ENCODE measurements at places on chromosomes 7 and 10. TPM values are rescaled to one million over a fixed set of nuclear protein-coding genes. Genes with fewer than 3 reads are reported as not detected.

GRCh38 chr7:40808378-40808942, 673.7 kb downstream of the SUGCT start:
- no peak for DNase-seq

DNA sequence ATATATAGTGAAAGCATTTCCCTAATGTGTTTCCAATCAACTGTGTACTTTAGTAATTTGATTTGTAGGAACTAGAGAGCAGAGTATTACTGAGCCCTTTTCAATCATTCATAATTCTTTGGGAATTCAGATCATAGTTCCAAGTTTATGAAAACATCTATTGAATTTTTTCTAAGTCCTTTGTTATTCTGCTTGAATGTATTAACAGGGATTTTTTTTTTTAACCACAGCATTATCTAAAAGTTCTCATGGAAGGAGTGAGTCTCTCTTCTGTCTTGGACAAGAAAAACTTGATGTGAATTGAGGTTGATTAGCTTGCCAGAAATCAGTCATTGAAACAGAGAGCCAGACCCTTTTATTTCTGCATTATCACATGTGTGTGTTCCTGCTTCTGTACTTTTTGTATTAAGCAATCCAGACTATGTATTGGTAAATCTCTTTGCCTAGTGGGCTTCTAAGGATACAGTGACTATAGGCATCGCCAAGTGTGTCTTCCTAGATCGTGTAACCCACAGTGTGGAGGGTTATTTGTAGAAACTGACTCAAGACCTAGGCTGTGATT, 59.9 kb downstream of the BMPER start:
- DNase-seq = no peak

DNA sequence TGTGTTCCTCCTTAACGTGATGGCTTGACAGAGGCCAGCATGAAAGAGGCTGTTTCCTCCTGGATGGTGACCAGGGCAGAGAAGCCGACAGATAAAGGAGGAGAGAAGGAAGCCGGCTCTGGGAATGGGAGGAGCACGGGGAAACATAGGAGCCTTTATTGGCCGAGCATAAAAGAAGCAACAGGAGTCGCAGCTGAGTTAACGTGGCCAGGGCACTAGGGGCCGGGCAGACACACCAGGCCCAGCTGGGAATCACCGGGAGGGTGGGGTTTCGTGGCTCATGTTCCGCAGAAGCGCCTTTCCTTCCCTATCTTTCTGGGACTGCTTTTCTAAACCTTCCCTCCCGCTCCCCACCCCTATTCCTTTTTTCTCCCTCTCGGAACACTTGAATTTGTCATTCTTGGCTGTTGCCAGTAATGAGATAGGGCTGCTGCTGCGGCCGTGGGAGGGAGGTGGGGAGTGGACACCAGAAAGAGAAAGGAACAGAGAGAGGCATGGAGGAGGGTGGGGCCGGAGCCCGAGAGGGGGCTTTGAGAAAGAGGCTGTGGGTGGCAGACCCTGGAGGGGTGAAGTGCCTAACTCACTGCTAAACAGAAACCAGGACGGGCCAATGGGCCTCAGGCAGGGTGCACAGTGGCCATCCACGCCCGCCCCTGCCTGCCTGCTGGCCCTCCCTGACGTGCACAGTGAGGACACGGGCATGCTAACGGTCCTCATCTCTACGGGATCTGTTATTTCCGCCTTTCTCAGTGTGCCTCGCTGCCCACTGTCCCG, 65.2 kb downstream of the COL13A1 start:
- DNase-seq = no peak

Gene LRRD1
- not detected for total RNA-seq

DNA sequence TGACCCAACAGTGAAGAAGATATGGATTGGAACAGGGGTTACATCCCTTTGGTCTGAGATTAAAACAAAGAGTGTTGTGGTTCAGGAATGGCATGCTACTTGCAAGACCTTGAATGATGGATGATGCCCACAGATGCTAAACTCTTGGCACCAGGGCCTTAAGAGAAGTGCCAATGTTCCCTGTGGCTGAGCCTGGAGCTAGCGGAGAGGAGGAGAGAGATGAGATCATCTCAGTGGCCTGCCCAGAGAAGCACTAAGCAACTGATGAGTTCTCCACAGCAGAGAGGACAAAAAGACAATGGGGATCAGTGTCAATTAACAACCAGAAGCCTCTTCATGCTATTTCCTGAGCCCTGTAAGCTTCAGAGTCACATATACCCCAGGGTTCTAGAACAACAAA, 97.8 kb downstream of the ELAPOR2 start:
- DNase-seq = no peak

Gene MUC12
- total RNA-seq = 0.41 TPM

DNA sequence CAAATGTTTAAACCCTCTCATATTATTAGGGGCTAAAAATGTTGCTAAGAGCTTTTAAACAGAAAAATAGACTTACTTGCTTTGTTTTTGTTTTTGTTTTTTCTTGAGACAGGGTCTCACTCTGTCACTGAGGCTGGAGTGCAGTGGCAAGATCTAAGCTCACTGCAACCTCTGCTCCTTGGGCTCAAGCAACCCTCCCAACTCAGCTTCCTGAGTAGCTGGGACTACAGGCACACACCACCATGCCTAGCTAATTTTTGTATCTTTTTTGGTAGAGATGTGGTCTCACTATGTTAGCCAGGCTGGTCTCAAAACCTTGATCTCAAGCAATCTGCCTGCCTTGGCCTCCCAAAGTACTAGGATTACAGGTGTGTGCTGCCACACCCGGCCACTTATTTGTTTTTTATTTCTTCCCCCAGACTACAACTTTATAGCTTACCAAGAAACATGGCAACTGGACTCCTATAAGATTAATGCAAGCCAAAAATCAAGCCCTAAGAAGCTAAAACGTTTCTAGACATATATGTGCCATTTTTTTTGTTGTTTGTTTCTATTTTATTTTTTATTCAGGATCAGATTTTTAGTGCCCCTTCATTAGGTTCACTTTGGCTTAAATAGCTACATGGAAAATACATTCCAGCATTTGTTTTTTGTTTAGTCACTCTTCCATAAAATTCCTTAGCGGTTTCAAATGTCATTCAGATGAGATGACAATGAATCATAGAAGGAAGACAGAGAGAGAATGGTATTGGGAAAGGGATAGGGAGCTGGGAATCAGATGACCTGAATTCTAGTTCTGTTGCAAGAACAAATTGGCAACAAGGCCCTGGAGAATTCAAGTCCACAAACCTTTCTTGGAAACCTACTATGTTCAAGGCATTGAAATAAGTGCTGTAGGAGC, 163.4 kb upstream of the MKLN1 start:
- no peak for DNase-seq

Gene C10orf105
- total RNA-seq = 0.45 TPM

Gene CTNNA3
- 0.39 TPM for total RNA-seq

DNA sequence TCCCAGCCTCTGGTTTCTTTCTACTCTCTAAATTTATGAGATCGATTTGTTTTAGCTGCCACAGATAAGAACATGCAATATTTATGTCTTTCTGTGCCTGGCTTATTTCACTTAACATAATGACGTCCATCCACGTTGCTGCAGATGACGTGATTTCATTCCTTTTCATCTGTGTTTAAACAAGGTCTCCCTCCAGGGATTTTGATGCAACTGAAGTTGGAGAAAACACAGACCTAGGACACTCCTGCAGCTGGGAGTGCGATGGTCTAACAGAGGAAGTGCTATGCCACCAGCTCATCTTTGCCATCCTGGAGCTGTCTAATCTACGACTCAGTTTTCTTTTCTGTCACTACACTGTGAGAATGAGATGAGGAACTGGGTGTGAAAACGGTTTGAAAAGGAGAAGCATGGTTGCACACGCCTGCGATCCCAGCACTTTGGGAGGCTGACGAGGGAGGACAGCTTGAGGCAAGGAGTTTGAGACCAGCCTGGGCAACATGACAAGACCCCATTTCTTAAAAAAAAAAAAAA, 1.5 kb upstream of the KCTD7 start:
- no peak for DNase-seq

Gene ZNF783
- total RNA-seq = 7.6 TPM

DNA sequence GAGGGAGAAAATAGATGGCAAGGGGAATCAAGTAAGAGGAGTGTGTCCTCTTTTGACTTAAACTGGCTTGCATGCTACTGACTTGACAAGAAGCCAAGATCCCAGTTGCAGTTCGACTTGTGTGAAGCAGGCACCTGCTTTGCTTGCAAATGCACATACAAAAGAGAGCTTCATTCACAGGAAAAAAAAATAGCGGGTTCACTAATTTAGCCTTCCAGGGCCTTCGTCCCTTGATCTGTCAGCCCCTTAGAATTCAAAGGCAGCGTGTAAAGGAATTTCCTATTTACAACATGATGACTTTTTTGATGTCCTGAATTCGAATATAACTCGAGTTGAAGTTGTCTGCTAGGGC, 192.1 kb downstream of the CELF2 start:
- no peak for DNase-seq

Gene OR2A12
- not detected for total RNA-seq

- DNase-seq = no peak
These were observed 328.4 kb upstream of the AOAH start for GRCh38 chr7:37052705-37053104.

DNA sequence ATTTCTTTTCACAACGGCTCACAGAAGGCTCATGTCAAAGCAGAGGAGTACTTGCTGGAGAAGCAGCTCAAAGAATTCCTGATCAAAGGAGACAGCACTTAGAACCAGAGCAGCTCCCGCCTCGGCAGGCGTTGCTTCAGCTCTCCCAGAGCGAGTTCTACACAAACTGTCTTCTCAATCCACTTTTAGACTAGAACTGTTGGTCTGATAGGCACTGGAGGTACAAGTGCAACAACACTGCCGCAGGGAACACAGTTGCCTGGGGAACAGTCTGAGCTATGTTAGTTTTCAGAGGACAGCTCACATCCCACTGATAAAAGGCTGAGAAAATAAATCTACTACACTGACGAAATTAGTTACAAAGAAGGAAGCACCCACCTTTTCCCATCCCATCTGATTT, 35.4 kb downstream of the CYTH3 start:
- no peak for DNase-seq

GRCh38 chr7:144255471-144255897, 9.1 kb downstream of the OR2A7 start:
- DNase-seq = no peak

- DNase-seq = no peak
These were observed 77.2 kb downstream of the KIAA1549 start for GRCh38 chr7:138903859-138904435.

DNA sequence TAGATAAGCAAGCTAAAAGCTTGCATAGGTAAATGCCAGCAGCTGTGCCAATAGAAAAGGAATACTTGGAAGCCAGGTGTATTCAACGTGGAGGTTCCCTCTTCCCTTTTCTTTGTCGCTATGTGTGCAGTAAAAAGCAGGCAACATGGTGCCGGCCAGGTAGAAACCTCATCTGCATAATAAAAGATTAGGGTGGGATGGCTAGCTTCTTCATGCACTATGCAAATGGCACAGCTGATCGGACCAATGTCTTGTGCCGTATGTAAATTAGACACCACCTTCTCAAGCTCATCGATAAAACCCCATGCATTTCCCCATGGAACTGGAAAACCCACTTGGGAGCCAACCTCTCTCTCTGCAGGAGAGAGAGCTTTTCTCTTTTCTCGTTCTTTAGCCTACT, 150.9 kb upstream of the FOXK1 start:
- no peak for DNase-seq

Gene PDCD11
- total RNA-seq = 49.6 TPM
